ENCODE measurements at places on chromosomes 2 and 18. TPM values are rescaled to one million over a fixed set of nuclear protein-coding genes. Genes with fewer than 3 reads are reported as not detected.
A peak's percentile ranks its signal among the peaks of the same experiment; 100 is the strongest.

- no peak for DNase-seq
These were observed 97.3 kb downstream of the DOCK10 start for GRCh38 chr2:224944707-224945547.

Gene RBM43
- 4.5 TPM for total RNA-seq

Gene ANO7
- total RNA-seq: 2.8 TPM

GRCh38 chr2:102098756-102099155, 43.8 kb upstream of the IL1R1 start:
- DNase-seq: no peak

Gene YES1
- total RNA-seq: 33.3 TPM

GRCh38 chr2:105262651-105263091, 21.1 kb downstream of the GPR45 start:
- DNase-seq: no peak

DNA sequence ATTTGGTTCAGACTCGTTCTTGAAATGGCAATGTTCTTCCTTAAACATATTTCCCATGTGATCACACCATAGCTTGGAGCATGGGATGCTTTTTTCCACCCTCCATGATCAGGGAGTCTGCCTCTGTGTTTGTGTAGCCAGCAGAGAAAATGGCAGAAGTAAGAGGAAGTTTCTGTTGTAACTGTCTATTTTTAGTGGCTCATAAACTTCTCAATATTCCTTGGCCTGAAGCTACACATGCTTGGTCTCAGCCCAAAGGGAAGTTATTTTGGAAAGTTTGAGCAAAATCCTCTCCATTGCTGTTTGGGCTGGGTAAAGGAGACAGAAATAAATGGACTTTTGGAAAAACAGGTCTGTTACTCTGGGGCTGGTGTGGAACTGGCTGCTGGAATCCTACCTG, 33.4 kb upstream of the ITGA6 start:
- DNase-seq: no peak

- no peak for DNase-seq
These were observed 9.0 kb downstream of the CAPN10 start for GRCh38 chr2:240595381-240596079.

Gene MARCHF4
- total RNA-seq: not detected

Gene SPAG16
- 6.6 TPM for total RNA-seq

- no peak for DNase-seq
These were observed 239.8 kb upstream of the MYT1L start for GRCh38 chr2:2570871-2571270.

DNA sequence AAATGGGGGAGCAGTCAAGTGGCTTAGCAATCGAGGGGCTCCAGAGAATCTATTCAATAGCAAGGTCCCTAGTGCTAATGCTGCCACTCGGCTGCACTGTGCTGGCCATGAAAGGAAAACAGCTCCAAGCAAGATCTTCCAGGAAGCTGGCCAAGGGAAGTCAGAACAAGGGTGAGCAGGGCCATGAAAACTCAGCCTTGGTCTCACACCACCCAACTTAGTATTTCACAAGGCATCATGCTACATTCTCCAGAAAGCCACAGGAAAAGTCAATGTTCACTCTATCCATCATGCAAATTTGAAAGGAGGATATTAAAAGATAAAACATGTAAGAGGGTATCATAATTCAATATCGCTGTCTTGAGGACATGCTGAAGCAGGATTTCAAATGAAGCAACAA, 35.7 kb downstream of the NRP2 start:
- no peak for DNase-seq

DNA sequence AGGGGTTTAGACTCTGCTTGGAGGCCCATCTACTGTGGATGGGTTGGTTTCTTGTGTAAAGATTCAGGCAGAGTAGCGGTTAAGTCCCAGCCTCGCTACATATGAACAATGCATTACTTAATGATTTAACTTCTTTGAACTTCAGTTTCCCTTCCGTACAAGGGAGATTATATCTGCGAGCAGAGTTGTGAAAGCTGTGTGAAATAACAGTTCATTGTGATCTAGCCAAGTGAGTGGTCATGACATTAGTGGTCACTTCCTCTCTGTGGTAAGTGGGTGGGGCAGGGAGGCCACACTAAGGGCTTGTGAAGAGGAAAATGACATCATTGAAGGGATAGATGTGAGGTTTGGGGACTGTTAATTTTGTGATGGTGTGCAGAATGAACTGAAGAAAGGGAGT, 14.1 kb upstream of the MEX3C start:
- DNase-seq: peak; percentile 92

Gene NGEF
- not detected for total RNA-seq

Gene CD226
- total RNA-seq: 153 TPM

GRCh38 chr2:239216614-239217273, 184.1 kb downstream of the HDAC4 start:
- peak; percentile 71 for DNase-seq

- no peak for DNase-seq
These were observed 31.1 kb upstream of the LDLRAD4 start for GRCh38 chr18:13187498-13187897.

DNA sequence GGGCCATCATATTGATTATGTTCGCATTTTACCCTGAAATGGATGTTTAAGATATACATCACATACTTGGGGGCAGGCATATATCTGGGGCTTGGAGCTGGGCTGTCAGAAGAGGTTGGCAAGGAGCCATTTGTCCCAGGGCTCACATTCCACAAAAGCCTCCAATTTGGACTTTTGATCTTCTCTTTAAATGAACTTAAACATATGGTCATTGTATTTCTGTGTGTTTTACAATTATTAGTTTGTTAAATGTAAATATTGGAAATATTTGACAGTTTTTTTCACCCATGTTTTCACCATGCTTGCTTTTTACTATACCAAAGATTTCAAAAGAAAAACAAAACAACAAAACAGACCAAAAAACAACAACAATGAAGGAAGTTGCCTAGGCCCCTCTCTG, 165.8 kb upstream of the MEIS1 start:
- DNase-seq: no peak

Gene IL36A
- total RNA-seq: not detected

DNA sequence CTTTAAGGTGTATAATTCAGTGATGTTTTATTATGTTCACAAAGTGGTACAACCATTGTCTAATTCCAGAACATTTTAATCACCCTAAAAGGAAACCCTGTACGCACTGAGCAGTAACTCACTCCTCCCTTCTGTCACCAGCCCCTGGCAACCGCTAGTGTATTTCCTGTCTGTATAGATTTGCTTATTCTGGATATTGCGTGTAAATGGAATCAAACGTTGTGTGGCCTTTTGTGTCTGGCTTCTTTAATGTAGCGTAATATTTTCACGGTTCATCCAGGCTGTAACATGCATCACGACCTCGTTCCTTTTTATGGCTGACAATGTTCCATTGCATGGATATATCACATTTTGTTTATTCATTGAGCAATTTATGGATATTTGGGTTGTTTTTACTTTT, 8.3 kb downstream of the ZDBF2 start:
- no peak for DNase-seq

- DNase-seq: no peak
These were observed 15.4 kb downstream of the TEX51 start for GRCh38 chr2:126913881-126914615.

DNA sequence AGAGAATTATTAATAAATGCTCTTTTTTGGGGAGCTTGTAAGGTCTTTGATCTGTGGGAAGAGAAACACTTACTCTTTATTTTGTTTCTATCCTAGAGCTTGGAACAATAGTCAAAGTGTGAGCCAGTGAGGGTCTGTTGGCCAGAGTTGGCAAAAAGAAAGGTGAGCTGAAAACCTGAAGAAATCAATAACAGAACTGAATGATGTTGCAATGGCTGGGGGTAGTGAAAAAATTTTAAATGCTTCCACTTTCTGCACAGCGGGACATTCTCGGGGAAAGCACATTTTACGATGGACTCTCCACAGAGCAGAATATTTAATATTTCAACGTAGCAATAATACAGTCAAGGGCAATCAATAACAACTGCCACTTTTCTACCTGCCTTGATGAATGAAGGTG, 78.9 kb downstream of the SKA1 start:
- DNase-seq: no peak

- no peak for DNase-seq
These were observed 144.0 kb downstream of the TNS1 start for GRCh38 chr2:217858519-217859491.

Gene CKAP2L
- total RNA-seq: 45.7 TPM

- DNase-seq: no peak
These were observed 41.8 kb upstream of the FOSL2 start for GRCh38 chr2:28350791-28351285.
